ENCODE measurements at places on chromosomes 6 and 20.

DNA sequence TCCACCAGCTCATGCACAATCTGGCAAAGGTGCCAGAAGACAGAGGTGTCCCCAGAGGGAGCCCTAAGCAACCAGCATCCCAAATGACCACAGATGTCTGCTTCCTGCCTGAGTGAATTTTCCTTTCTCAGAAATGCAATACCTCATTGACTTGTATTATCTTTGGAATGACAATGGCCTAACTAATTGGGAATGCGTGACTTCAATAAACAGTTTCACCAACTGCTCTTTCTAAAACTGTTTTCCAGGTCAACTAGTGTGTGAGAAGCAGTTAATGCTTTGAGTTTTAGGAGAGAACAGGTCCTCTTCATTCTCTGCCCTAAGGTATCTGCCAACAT lies 108.9 kb upstream of the SNX9 start:
- DNase-seq, result no peak

GRCh38 chr6:40188931-40189330 lies 254.7 kb upstream of the MOCS1 start:
- DNase-seq, result no peak

GRCh38 chr6:127554435-127555006 lies 22.5 kb upstream of the C6orf58 start:
- DNase-seq, result peak; percentile 63

- no peak for DNase-seq
Observed at GRCh38 chr6:112800439-112800838, 453.3 kb downstream of the RFPL4B start.

DNA sequence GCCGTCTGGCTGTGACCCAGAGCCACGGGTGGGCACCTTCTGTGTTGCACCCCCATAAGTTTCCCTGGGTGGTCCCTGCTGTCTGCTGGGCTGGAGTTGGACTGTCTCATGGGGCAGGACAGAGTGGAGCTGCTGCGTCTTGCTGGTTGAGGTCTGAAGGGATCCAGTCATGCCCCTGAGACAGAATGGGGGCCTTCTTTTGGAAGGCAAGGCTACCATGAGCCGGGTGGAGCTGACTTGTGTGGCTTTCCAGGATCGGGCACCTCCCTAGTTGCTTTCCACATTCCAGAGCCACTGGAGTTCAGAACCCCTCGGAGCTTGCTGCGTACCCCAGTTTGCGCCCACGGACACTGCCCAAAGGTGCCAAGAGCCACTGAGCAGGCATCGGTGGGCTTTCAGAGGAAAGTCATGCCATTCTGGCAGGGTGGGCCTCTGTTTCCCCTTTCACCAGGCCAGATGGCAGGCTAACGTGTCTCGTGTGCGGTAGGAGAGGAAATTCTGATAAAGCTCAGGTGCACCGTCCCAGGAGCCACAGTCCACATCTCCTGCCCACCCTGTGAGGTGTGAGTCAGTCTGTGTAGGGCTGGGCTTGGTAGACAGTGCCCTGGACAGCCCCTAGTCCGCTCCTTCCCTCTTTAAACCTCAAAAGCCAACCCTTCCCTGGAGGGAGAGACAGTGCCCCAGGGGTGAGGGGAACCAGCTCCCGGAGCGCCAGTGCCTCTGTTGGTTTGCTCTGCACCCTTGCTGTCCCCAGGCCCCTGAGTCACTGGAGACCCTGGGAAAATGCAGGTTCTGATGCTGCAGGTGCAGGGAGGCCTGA lies 125.3 kb downstream of the SYCP2 start:
- DNase-seq, result no peak

GRCh38 chr6:167829513-167829912 lies 2.8 kb downstream of the AFDN start:
- DNase-seq, result no peak

- no peak for DNase-seq
Observed at GRCh38 chr20:51732096-51732791, 35.9 kb downstream of the ATP9A start.

Data from ACHN (cell line).